ENCODE measurements at places on chromosomes 12 and 14.
A peak's percentile ranks its signal among the peaks of the same experiment; 100 is the strongest.

- H3K27ac ChIP-seq = peak overlapping the region; percentile 25
- H3K36me3 ChIP-seq = peaks cover 27% of the 10 kb centered on the region
- H3K4me3 ChIP-seq = no peak overlapping the region
- H3K4me1 ChIP-seq = peaks cover 18% of the 10 kb centered on the region
These were observed 20.9 kb upstream of the GPRC5A start for GRCh38 chr12:12870465-12870864.

GRCh38 chr14:38973083-38973700 is 129.8 kb downstream of the SEC23A start:
- H3K36me3 ChIP-seq = no peaks in the 10 kb centered on the region
- H3K27me3 ChIP-seq = no peaks in the 10 kb centered on the region
- H3K27ac ChIP-seq = no peak overlapping the region

DNA sequence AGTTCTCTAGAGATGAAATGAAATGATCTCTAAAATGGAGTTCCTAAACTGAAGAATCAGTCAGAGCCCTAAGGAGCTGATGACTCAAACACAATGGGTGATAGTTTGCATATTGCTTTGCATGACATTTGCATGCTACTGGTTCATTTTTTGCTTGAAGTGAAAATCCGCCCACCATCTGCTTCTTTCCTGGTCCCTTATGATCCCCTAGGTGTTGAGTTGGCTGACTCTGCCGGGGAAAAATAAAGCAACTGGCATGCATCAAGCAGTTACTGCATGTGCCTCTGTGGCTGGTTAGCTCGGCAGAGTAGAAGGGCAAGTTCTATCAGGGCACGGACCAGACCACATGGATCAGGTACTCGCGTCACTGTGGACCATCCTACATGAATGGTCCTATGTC is 151.1 kb downstream of the PPM1H start:
- H3K36me3 ChIP-seq = peaks cover 15% of the 10 kb centered on the region
- no peak for DNase-seq
- H3K27ac ChIP-seq = no peak overlapping the region
- no peaks in the 10 kb centered on the region for H3K27me3 ChIP-seq
- no peak overlapping the region for H3K4me3 ChIP-seq

DNA sequence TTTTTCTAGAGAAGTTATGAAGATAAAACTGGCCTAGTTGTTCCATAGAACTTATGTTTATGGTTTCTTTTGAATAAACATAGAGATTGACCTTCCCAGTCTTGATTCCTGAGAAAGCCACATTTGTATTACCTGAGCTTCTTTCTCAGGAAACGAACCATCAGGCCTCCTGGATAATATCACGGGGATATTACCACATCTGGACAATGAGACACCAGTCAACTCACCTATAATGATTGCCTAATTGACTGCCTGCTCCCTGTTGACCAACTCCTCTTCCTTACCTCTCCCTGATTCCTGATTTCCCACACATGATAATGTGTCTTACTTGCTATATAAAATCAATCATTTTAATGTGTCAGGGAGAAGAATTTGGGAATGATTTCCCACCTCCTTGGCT is 822.7 kb downstream of the LRFN5 start:
- no peaks in the 10 kb centered on the region for H3K4me1 ChIP-seq
- H3K27me3 ChIP-seq = no peaks in the 10 kb centered on the region
- H3K4me3 ChIP-seq = no peak overlapping the region
- peak overlapping the region; percentile 70 for H3K27ac ChIP-seq
- no peak for DNase-seq
- no peaks in the 10 kb centered on the region for H3K36me3 ChIP-seq
